Neural crest cell (in vitro differentiated cells): ENCODE measurements at places on chromosomes 2 and 18.

DNA sequence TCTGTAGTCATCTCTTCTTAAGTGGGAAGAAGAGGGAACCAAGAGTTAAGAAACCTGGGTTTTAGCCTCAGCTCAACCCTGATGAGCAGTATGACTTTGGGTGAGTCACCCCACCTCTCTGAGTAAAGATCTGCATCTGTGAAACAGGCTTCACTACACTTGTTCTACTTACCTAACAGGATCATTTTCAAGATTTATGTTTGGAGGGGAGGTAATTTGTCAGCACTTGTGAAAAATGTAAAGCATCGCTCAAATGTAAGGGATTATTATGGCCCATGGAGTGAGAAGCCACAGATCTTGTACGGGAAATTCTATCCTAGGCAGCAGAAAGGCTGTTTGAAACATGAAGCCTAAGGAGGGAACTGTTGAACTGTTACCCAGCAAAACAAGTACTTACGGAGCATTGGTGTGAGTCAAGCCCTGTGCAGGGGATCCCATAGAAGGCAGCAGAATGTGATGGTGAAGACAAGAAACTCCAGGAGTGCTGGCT lies 160.6 kb downstream of the PRKCE start:
- DNase-seq, result no peak

- no peak for DNase-seq
Measured at GRCh38 chr2:59875836-59876235, 677.6 kb downstream of the BCL11A start.

DNA sequence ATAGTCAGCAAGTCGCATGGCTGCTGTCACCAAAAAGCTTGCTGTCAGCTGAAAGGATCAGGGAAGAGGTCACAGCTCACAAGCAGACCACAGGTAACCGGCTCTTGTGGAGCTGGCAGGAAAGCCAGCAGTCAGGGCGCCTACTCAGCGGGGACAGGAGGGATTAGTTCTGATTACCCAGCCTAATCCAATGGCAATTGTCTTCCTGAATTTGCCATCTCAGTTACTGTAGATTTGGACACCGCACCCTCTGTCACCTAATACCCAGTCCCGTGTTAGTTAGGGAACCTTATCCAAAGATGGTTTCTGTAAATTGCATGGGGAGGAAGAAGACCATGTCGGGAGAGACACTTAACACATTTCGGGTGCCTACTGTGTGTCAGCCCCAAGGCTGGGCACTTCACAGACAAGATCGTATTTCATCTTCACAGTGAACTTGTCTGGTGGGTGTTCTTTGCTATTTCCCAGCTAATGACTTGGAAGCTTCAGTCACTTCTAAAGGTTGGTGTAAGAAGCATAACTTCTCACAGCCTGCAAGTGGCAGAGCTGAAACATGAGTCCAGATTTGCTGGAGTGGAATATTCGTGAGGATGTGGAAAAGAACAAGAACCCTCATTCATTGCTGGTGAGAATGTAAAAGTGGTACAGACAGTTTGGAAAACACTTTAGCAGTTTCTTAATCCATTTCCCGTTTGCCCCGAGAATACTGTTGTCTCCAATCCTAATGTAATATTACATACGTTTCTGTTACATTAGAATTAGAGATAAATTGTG lies 9.9 kb downstream of the ALPK2 start:
- DNase-seq, result no peak

GRCh38 chr18:1191341-1191740 lies 286.7 kb downstream of the ADCYAP1 start:
- DNase-seq, result no peak

DNA sequence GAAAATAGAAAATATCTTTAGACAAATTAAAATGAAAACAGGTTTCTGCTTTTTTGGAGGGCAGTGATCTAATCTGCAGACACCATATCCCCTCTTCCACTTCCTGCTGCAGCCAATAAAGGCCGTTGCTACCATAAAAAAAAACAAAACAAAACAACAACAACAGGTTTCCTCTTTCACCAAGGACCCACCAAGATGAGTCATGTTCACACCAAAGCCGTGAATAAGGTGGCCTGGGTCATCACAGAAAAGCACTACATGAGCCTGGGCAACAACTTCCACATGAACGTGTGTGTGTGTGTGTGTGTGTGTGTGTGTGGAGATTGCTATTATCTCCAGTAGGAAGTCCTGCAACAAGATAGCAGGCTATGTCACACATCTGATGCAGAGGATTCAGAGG lies 24.8 kb upstream of the TFCP2L1 start:
- no peak for DNase-seq

DNA sequence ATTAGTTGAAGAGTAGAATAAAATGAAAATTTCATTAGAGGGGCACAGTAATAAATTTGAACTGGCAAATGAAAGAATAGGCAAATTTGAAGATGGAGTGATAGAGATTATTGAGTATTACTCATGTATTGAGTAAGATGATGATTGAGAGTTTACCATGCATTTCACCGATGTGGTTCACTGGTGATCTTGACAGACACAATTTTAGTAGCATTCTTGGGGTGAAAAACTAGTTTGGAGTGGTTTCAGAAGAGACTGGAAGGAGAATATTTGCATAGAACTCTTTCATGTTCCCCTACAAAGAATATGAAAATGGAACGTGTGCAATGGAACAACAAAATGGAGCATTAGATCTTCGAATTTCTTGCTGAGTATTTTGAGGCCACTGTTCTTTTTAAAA lies 121.4 kb downstream of the ASXL3 start:
- no peak for DNase-seq

DNA sequence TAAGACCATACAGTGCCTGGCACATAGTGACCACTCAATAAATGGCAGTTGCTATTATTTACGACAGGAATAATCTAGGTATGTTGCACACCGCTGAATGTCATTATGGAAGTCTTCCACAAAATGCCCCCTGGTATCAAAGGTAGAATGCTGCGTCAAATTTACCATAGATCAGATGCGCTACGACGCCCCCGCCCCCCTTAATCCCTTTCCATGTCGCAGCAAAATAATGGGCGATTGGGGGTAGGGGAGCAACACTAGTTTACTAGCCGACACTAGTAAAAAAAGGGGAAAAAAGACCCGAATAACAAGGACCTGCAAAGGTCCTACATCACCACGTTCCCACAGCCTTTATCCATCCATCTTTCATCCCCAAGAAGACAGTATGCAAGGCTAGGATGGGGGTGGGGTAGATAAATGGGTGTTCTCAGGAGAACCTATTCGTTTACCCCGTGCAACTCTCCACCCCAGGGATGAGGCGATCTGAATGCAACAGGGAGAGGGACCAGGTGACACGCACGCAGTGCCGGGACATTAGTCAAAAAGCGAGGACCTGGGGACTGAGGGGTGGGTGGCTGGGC lies 455 bp downstream of the PREPL start:
- DNase-seq, result no peak
